ENCODE measurements at places on chromosomes 2 and 18. TPM values are rescaled to one million over a fixed set of nuclear protein-coding genes. Genes with fewer than 3 reads are reported as not detected.

C2orf15 gene
- total RNA-seq: 2.8 TPM

SCYGR4 gene
- not detected for total RNA-seq

EDAR gene
- total RNA-seq: 0.62 TPM

DNA sequence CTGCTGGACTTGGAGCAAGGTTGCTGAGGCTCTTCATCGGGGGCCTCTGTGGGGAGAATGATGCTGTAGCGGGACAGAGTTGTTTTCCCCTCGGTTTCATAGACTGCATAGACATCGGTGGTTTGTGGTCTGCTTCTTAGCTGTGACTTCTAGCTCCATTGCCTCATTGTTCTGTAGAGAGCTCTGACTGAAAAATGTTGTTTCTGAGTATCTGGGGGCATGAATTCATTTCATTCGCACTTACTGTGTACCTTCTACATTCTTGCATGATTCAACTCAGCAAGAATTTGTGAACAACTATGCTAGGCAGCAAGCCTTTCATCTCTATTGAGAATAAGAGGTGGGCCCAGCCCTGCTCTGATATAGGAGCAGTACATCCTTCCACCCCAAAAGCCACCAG is 406.8 kb downstream of the NBAS start:
- DNase-seq: no peak

SKOR2 gene
- total RNA-seq: not detected

AKAIN1 gene
- total RNA-seq: not detected

- no peak for DNase-seq
Measured at GRCh38 chr2:211035548-211036185, 479.3 kb downstream of the CPS1 start.

GRCh38 chr2:137747509-137747908 is 216.8 kb upstream of the HNMT start:
- DNase-seq: no peak

NAT8 gene
- not detected for total RNA-seq

HOXD12 gene
- total RNA-seq: not detected

GRCh38 chr2:218981390-218981880 is 3.5 kb downstream of the FEV start:
- DNase-seq: no peak

BOLL gene
- not detected for total RNA-seq

KCNG2 gene
- not detected for total RNA-seq

MARS2 gene
- 4.7 TPM for total RNA-seq

DCDC2C gene
- not detected for total RNA-seq

DNA sequence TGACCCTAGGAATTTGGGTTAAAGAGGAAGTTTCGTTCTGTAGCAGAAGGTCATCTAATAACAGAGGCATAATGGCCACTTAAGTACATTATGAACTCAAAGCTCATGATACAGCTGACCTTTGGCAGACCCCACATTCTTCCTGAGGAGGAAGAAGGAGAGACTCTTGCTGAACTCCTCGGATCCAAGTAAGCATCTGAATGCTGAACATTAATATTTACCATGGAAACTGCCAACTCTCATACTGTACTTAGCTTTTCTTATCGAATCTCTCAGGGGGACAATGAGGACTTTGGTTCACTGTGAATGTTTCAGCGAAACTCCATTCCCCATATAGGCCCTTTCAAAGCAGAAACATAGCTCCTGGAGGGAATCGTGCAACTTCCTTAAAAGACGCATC is 781.4 kb upstream of the GYPC start:
- no peak for DNase-seq

DNA sequence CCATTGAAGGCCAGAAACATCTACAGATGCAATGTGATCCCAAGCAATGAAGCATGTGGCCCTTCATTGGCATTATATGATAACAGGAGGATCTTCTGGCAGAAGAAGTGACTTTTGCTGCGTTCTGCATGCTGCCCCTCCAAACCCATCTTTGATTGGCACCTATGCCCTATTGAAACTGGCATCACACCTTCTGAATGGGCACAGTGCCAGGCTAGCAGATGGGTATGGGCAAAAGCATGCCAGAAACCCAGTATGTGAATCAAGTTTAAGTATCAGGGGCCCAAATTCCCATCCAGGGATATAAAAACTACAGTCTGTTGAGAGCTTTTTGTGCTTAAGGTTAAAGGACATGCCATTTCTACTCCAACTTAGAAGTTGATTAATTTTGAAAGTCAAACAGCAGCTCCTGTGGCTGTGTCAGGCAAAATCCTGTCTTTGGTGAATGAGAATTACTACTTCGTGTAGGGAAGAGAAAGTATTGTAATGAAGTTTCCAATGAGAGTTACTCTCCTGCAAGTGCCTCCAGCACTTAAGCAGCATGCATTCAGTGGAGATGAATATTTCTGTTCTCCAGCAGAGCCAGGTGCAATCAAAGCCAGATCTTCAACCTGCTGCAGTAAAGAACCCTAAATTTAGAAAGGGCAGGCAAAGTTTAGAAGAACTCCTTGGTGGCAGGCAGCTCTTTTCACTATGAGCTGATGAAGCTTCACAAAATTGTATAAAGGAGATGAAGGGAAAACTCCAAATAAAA is 8.6 kb downstream of the VRK2 start:
- no peak for DNase-seq

- DNase-seq: no peak
Measured at GRCh38 chr2:212360068-212360460, 178.5 kb downstream of the ERBB4 start.

DNA sequence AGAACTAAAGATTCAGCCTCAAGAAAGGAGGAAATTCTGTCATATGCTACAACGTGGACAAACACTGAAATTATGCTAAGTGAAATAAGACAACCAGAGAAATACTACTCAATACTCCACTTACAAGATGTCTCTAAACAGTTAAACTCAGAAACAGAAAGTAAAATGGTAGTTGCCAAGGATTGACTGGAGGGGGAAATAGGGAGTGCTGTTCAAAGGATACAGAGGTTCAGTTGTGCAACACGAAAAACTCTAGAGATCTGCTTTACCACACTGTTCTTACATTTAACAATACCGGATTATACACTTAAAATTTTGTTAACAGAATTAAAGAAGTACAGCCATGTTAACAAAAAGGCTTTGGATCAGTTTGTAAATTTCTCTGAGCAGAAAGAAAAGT is 39.8 kb upstream of the C2orf15 start:
- no peak for DNase-seq

DNA sequence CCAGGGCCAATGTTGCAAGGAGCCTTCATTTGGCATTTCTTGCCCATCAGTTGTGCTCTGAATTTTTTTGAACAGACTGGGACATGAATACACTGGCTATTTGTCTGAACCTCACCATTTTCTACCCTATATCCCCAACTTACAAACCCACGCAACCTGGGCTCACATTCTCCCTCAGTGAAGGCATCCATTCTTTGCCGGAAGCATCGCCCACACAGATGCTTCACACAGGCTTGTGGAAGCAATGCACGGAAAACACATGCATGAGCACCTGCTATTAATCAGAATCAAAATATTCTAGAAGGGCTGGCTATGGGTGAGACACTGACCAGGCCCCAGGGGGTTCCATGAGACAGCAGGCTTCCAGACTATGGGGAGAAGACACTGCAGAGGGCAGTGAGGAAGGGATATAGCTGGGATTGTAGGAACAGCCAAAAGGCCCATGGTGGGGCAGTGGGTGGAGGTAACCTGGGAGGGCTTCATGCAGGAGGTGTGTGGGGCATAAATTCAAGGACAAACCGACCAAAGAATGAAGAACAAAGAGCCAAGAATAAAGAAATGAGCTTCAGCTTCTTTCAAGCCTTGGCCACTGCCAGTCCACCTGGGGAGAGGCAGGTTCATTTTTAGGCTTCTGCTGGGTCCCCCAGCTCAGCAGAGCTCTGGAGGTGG is 261.5 kb downstream of the CELF4 start:
- no peak for DNase-seq

- no peak for DNase-seq
Measured at GRCh38 chr2:66057844-66058243, 377.1 kb upstream of the MEIS1 start.

- peak; percentile 37 for DNase-seq
Measured at GRCh38 chr18:331221-331821, 63.5 kb upstream of the THOC1 start.

REEP1 gene
- total RNA-seq: 10.6 TPM

DNA sequence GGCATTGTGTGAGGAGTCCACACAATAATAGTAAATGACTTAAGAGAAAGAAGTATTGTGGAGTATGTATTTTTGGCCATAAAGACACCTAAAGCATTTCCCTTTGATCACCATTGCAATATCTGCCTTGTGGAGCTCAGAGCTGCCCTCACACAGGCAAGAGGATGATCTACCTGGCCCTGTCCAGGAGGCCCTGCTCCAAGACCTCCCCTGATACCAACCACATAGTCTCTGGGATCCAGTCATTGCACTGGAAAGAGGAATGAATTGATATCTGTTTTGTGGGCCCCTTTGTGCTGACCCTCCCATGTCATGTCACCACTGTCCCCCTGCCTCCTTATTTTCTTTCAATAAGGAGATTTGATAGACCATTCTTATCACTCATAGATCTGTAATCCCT is 430.6 kb upstream of the TNP1 start:
- no peak for DNase-seq

DNA sequence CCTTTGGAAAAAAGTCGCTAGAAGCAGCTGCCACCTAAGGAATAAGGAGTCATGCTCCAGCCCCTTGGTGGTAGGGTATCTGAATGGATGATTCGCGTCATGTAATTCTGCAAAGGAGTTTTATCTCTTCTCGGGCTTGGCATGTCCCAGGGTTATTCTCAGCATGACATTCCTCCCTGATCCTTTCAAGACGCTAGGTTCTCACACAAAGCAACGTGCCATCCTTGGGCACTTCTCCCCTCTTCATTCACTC is 355.6 kb downstream of the MYCN start:
- no peak for DNase-seq

CNRIP1 gene
- 58.1 TPM for total RNA-seq

DNA sequence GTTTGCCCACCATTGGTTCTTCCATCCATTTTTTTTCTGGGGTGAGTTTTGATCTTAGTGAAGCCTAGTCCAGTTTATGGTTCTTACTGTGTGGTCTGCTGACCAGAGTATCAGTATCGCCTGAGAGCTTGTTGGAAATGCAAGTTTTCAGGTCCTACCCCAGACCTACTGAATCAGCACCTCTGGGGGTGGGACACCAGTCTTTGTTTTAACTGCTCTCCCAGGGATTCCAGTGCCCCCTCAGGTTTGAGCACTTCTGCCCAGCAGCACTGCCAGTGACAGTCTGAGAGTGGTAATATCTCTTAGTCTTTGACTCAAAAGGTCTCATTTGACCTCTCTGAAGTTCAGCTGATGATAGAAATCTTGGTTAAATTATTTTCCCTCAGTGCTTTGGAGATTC is 269.3 kb downstream of the ALPK2 start:
- no peak for DNase-seq

DNA sequence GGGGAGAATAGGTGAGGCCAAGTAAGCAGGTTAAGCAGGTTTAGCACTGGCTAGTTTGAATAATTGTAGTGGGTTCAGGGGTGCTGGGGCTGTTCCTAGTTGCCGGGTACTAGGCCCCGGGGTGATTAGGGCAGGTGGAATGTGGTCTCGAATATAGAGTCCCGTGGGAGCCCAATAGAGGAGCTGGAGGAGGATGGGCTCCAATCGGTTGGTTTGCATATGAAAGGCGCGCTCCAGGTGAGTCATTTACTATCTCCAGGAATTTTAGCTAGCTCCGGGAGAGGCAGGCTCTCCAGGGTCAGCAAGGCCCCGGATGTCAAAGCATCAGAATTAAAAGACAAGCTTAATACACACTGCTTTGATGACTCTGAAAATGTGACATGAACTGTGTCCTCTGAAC is 304.0 kb downstream of the ZNF521 start:
- no peak for DNase-seq

CCDC141 gene
- total RNA-seq: 4.6 TPM

CCBE1 gene
- 10.9 TPM for total RNA-seq

DNA sequence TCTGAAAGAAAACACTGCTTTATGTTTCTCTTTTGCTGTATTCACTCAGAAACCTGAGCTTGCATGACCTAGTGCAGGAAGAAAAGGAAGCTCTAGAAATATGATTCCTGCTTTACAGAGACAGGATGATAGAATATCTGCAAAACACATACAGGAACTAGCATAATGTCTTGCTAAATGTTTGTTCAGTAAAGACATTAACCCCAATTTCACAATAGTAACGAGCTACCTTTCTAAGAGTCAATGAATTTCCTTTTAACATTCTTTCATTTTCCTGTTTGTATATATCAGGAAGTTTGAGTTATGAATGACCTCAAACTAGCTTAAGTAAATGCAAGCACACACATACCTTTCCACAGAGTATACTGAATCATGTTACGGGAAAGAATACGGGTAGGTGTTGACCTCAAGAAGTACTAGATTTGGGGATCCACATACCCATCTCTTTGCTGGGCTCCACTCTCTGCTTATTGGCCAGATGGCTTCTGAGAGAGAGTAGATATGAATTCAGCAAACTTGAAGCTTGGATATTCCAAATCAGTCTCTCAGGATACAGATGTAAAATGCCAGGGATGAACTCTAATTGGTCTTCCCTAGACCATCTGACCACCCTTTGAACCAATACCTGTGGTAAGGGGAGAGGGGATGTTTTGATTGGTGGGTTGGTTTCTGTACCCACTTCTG is 18.2 kb upstream of the ACSL3 start:
- DNase-seq: no peak

DNA sequence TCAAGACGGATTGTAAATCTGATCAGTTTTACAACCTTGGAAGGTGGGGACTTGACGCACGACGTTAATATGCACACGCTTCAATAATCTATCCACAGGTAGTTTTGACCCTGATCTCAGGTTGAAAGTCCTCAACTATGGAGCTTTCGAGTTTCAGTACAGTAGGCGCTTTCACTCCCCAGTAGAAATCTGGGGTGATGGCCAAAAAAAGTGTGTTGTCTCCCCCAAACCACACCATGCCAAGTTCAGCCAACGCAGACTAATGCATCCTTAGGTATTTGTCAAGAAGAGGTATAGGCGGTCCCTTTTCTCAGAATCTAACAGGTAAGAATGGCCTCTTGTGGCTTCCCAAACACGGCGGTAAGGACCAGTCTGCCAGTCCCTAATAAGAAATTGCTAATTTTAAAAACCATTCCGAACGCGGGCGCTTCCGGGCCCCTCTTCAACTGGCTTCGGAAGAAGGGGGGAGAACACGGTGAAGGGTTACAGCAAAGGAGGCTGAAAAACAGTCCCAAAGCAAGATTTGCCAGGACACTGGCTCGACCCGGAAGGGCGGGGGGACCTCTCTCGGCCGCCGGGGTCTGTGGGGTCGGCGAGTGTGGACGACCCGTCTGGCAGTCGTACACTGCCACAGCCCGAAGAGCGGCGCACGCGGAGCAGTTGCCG is 659 bp downstream of the FAM210A start:
- no peak for DNase-seq

- DNase-seq: no peak
Measured at GRCh38 chr18:61690418-61691138, 202.2 kb downstream of the RNF152 start.

DCC gene
- total RNA-seq: not detected

GPR17 gene
- total RNA-seq: not detected

Data from uterus (tissue), 4 donors.